ENCODE measurements at places on chromosomes 2 and 18.

DNA sequence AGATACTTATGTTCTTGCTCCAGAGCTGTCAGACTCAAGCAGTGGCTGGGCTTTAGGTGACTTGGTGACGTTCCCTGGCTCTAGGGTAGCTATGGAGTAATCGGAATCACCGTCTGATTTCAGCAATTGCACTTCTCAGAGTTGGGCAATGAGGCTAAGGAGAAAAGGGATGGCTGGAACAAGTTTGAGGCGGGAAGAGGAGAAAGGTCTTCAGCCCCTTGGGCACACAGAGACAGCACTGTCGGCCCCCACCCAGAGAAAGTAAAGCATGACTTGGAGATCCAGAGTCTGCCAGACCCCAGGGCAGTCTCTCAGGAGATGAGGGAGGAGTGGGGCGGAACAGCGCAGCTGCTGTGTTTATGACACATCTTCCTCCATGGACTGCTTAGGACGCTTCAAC, 114.5 kb downstream of the KLHL29 start:
- DNase-seq: no peak

- no peak for DNase-seq
Observed at GRCh38 chr2:204199357-204199756, 262.8 kb downstream of the ICOS start.

DNA sequence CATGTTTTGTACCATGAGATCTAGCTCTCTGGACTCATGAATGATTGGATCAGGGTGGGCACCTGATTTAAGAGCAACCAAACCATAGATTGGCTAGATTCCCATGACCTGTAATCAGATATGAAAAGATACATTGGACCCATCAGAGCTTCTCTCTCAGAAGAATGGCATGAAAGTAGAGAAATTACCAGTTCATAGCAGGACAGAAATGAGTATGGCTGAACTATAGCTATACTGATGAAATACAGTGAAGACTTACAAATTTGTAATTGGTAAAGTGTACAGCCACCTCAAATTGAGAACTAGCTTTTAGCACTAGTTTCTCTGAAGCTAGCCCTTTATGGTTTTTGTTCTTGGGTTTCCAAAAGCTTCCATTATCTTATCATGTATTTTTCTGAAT, 19.0 kb upstream of the EML4 start:
- DNase-seq: no peak

- DNase-seq: peak; percentile 62
Observed at GRCh38 chr2:224357098-224357901, 44.6 kb downstream of the FAM124B start.
